ENCODE measurements at places on chromosomes 2 and 18.

- no peak for DNase-seq
Observed at GRCh38 chr2:4404363-4404762, 701.0 kb downstream of the DCDC2C start.

- DNase-seq = no peak
Observed at GRCh38 chr2:144548532-144549191, 28.7 kb upstream of the ZEB2 start.

DNA sequence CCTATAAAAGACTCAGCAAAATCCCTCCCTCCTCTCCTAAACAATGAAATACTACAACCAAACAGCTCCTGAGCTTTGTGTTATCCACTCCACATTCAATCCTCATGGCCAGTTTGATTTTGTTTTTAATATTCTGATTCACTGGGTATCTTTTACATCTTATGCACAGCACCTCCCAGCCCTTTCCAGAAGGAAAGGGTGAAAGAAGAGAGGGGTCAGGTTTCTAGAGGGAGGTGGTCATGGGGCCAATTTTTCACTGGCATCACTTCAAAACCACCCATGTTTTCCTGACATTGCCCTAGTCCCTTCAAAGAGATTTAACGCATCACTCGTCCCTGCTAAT lies 315.6 kb downstream of the LPIN1 start:
- DNase-seq = no peak

DNA sequence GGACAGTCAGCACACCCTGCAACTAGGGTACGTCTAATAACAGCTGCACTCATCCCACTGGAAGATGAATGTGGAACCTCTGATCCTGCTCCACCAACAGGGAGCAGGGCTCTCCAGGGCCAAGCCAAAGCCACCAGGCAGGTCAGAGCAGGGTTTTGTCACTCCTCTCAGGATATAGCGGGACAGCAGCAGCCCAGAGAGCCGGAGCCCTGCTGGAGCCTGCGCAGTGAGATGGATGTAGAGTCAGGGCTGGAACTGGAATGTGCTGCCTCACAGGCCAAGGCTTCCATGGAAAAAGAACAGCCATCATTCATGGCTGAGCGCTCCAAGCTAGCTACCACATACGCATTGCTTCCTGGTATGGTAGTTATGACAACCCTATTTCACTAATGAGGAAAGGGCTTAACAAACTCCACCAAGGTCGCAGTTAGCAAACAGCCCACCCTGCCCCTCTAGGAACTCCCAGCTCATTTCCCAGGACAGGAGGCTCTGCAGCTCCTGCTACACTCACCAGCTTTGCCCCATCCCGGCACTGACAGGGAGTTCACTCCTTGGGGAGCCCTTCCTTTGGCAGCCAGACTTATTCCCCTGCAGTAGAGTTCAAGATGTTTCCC lies 85.2 kb downstream of the HS1BP3 start:
- no peak for DNase-seq

- DNase-seq = peak; percentile 41
Observed at GRCh38 chr18:74299746-74300145, 8.0 kb upstream of the CYB5A start.

DNA sequence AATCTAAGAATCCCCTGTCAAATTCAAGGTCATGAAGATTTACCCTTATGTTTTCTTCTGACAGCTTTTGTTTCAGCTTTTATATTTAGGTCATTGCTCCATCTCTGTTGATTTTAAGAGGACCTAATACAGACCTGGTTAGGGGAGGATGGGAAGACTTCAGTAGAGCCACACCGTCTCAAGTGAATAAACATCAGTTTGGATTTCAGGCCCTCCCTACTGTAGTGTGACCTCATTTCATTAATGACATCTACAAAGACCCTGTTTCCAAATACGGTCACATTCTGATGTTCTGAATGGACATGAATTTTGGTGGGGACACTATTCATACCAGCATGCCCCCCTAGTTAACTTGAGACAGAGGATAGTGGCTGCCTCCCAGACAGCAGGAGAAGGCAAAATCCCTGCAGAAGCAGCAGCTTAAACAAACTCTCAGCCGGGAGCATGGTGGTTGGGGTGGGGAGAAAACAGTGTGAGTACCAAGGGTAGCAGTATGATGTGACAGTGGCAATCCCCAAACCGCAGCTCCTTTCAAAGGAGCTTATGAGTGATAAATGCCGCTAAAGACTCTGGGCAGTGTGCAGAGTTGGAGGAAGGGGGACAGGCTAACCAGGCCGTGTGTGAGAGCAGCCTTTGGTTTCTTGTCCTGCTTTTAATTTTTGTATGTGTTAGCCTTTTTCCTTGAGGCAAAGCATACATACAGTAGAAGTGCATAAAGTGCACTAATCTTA lies 65.9 kb upstream of the TNP1 start:
- DNase-seq = no peak

GRCh38 chr2:74668087-74668486 lies 14.0 kb downstream of the SEMA4F start:
- DNase-seq = no peak

DNA sequence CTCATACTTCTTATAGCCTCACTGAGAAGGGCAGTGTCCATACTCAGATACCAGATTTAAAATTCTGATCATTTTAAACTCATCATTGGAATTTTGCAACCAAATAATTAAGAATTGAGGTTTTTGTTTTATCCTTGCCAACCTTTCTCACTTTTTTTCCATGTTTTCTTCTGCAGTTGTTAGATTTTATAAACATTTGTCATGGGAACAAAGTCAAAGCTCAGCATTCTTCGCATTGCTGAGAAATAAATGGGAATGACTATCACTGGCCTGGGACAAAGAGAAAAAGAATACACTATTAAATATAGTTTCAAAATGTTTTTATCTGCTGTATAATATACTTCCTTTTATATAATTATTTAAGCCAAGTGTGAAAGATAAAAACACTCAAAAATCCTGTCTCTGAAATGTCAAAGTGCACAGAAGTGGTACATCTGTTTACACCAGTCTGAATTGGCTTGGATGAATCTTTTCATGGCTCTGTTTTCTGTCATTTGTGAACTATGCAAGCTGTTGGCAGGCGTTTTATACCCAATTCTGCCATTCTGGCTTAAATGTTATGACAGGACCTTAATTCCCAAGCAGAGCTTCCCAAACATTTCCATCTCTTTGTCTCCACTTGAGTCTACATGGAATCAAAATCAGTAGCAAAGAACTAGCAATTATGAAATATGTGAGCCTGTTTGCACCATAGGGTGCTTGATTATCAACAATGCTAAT lies 249.3 kb upstream of the SYT4 start:
- no peak for DNase-seq

- DNase-seq = peak; percentile 95
Observed at GRCh38 chr2:117980783-117981676, 32.8 kb downstream of the CCDC93 start.

GRCh38 chr18:36503477-36503876 lies 206.0 kb downstream of the FHOD3 start:
- no peak for DNase-seq

DNA sequence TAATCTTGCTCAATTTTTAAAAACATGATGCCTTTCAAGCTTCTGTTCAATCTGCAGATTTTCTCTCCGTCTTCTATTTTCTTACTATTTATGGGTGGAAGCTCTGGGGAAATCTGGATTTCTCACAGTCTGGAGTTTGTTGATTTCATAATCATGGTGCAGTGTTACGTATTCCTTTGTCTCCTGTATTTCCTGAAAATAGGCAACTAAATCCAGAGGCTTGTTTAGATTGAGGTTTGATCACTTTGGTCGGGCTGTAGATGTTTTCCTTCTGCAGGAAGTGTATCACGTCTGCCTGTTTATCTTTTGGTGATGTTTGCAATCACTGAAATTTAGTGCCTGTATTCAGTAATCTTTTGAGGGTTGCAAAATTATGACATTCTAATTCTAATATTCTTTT lies 487.7 kb downstream of the LRRTM4 start:
- DNase-seq = no peak

GRCh38 chr2:233234264-233234663 lies 17.2 kb upstream of the ATG16L1 start:
- no peak for DNase-seq

GRCh38 chr2:216006164-216006663 lies 7.1 kb downstream of the MREG start:
- peak; percentile 74 for DNase-seq

- peak; percentile 69 for DNase-seq
Observed at GRCh38 chr2:228065686-228066085, 115.8 kb downstream of the SPHKAP start.

DNA sequence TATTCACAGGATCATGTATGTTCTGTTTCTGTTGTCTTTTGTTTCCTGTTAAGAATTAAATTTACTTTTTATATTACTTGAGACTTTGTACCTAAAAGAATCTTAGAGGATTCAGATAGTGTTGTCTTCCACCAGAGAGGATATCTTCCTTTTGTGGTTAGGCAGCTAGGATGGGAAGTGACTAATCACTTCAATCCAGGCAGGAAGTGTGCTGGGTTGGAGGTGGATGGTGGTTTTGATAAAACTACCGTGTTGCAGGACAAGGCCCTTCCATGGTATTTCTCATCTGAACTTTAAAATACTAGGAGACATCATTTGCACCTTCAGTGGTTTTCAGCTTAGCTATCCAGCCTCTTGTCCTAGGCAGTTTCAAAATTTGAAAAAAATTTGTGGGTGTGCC lies 728.6 kb upstream of the CDH2 start:
- DNase-seq = peak; percentile 79

DNA sequence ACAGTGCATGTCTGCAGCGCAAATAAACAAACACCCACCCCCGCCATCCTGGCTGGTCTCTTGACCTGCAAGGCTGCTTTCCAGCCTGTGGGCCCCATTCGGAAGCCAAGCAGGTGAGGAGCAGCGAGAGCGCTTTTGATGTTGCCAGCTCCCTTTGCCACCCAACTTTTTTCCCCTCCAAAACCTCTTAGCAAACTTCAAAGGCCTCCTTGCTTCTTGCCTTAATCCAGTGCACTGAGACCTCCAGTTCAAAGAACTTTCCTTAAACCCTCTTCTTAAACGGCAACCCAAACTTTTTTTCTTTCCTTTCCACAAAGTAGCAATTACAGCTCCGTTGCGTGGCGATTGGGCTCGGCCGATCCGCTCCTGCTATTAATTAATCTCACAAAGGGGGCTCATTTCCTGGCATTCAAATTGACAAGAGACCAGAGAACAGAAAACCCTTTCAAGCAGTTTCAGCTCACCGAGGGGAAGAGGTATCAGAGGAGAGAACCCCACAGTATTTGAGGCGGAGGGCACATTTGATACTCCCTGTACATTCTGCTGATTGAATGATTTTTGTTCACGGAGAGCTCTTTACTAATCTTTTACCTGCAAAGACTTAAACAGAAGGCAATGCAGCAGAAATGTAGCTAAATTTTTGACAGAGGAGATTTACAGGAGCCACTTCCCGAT lies 531.4 kb downstream of the TMEM182 start:
- no peak for DNase-seq

DNA sequence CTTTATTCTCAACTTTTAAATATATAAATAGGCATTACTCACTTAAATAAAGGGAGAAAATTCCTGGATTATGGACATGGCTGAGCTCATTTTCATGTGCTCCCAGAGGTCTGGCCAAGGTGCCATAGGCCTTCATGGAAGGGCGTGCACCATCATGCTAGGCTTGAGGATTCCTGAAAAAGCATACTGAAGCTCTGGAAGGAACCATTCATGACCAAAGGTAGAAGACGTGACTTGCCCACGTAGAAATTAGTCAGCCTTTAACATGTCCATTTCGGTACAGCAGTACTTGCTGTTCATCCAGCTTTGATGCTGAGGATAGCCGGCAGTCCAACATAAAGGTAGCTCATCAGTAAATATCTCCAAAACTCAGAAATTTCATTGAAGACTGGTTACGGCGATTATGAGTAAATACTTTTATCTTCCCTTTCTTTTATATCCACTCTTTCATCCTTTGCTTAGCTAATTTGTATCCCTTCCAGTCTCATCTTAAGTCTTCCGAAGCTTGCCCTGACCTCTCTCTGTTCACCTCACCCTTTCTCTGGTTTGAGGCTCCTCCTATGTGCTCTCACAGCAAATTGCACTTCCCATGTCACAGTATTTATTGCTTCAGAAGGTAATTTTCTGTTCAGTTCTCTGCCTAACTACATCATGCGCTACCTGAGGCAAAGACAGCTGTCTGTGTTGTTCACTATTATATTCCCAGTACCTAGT lies 32.3 kb upstream of the ASNSD1 start:
- DNase-seq = no peak

DNA sequence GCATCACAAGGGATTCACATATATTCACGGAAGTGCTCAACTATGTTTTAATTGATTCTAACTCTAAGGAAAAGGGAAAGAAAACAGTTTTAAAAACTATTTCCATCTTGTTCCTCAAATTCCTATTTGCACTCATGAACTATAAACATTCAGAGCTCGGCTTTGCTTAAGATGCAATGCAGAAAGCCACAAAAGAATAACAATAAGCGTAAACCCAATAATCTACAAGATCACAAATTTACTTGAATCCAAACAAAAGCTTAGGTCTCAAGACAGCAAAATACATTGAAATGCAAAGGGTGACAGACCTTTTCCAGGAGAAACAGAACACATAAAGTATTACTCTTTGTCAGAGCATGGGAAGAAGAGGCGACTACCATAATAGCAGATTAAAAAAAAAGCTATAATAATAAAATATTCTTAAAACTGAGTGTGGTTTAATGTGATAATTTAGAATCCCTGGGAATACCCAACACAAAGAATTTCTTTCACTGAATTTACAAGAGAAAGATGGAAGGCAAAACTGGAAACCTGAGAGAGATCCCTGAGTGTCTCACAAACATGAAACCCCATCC lies 1094.9 kb downstream of the LRP1B start:
- DNase-seq = no peak

Data from ELR (cell line).